H54 (cell line): ENCODE measurements at places on chromosomes 6 and 20.

DNA sequence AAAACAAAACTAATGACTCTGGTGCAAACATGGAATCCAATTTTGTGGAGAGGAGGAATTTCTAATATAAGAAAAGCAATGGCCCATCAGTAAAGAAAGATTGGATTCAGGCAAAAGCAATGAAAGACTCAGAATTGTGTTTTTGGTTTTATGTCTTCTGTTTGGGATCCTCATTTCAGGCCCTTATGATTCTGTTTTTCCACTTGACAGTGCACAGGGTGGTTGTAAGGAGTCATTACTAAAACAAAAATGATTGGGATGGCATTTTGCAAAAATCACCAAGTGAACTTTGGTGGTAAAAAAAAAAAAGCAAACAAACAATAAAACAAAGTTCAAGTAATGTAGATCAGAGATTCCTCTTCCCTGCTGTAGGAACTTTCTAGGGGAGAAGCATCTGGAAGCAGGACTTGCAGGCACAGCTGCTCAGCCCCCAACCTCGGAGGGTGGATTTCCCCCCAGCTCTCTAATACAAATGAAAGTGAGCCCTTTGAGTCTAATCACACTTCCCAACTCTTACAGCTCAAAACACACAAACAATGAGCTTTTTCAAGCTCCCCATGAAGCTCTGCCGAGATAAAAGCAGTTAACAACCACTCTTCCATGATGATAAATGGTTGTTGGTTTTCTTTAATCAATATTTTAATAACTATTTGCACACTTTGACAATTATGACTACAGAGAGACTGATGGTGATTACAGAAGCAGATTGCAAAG lies 177.7 kb downstream of the ZDHHC14 start:
- no peak for DNase-seq

DNA sequence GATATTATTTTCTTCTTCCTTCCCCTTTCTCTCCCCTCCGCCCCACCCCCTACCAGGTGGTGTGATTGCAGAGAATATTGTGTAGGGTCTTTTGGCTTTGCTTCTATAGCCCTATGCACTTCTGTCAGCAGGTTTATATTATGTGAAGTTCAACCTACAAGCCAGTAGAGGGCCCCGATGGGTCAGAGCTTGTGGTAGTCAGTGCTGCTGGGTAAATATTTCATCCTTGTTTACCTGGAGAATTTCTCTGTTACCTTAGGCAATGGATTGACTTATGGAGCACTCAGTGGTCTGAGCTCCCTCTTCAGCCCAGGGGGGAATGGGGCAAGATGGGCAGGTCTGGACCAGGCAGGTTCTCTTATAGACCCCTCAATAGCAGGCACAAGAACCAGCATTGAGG lies 720.9 kb downstream of the GRIK2 start:
- no peak for DNase-seq

- DNase-seq: no peak
Measured at GRCh38 chr6:158009114-158009891, 27.6 kb downstream of the SYNJ2 start.

DNA sequence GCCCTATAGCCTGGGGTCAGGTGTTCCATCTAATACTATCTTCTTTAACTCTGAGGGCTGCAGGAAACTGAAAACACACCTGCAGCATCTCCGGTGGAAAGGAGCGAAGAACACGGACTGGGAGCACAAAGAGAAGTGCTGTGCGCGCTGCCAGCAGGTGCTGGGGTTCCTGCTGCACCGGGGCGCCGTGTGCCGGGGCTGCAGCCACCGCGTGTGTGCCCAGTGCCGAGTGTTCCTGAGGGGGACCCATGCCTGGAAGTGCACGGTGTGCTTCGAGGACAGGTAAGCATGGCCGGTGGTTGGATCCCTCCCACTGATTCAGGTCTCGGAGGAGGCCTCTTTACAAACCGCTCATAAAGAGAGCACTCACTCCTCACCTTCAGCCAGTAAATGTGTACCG lies 15.5 kb downstream of the SYTL3 start:
- DNase-seq: no peak

- no peak for DNase-seq
Measured at GRCh38 chr6:158729906-158730540, 80.2 kb downstream of the SYTL3 start.

GRCh38 chr6:169250660-169251059 lies 3.0 kb downstream of the THBS2 start:
- peak; percentile 81 for DNase-seq

GRCh38 chr6:80440496-80441115 lies 334.1 kb downstream of the BCKDHB start:
- no peak for DNase-seq

GRCh38 chr6:45044510-45045252 lies 283.4 kb upstream of the RUNX2 start:
- DNase-seq: no peak

DNA sequence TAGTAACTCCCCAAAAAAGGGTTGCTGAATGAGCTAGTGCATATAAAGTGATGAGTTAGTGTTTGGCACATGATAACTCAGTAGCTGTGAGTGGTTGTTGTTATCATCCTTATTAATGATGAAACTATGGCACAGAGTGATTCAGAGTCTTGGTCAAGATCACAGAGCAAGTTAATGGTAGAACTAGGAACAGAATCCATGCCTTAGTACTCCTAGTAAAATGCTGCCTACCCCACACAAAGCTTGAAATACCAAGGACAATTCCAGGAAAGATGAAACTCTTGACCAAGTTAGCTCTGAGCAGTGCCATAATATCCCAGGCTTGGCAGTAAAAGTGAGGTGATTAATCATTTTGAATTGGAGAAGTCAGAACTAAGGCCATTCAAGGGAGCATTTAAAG lies 109.1 kb upstream of the ENPP5 start:
- no peak for DNase-seq

- no peak for DNase-seq
Measured at GRCh38 chr6:116406678-116407345, 36.1 kb downstream of the DSE start.

GRCh38 chr20:57678340-57678739 lies 31.5 kb downstream of the PMEPA1 start:
- no peak for DNase-seq

- no peak for DNase-seq
Measured at GRCh38 chr20:40538131-40538530, 150.9 kb downstream of the MAFB start.

DNA sequence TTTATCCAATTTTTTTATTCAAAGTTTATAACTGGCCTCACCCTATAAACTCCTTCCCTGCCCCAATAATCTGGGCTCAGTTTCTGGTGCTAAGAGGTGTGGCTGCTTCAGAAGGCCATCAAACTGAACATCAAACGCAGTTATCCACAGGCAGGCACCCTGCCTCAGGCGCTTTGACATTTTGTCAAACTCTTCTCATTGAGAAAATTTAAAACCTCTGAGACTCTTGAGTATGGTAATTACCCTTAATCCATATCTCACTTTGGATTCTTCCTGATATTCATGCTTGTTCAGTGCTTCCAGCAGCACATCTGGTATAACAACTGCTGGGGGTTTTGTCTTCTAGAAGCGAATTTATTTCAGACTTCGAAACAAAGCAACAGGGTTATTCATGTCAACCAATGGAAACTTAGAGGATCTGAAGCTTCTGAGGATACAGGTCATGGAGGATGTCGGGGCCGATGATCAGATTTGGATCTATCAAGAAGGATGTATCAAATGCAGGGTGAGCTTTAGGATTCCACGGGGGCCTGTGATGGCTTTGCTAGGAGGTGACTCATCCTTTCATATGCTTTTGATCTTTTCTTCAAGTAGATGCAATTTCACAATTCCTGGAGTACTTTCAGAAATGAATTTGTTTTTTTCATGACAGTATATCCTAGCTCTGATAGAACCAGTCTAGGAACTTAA lies 68.2 kb downstream of the RTN4IP1 start:
- no peak for DNase-seq

DNA sequence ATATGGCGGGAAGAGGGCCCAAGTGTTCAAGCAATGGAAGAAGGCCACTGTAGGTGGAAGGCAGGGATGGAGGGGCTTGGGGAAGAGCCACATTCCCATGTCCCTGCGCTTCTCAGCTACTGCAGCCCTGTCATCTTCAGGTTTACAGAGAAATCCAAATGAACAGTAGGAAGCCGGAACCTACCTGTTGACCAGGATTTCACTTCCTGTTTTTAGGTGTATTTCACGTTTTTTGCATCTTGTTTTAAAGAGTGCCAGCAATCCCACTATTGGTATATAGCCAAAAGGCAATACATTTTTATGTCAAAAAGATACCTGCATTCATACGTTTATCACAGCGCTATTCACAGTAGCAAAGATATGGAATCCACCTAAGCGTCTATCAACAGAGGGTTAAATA lies 159.2 kb downstream of the SLC35B3 start:
- no peak for DNase-seq

- DNase-seq: no peak
Measured at GRCh38 chr20:57966620-57967019, 256.8 kb upstream of the PMEPA1 start.

DNA sequence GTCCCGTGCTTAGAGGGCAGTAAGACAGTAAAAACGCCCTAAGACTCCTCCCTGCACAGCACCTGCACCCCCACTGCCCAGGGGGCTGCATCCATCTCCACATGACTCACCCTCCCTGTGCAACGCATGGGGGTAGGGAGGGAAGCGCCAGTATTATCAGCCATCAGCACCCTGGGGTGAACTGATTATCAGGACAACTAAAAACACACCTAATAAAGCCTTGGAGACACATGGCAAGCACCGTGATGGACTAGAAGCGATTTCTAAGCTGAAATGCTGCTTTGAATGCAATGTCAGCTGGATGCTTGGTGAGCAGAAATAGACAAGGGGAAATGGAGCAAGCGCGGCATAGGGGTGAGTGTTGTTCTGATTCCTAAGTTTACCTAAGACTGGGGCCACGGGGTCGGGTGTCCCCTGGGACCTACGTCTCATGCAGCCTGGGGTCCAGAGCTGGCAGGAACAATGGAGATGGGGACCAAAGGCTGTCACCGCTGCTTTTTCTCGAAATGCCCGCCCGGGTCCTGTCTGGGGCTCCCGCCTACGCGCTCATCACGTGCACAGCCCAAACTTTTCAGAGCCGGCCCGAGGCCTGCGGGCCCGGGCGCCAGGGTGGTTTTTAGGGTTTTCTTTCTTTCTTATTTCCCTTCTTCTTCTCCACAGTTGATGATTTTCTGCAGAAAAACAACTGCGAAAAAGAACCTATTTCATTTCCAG lies 702 bp upstream of the TNFAIP3 start:
- DNase-seq: peak; percentile 31

DNA sequence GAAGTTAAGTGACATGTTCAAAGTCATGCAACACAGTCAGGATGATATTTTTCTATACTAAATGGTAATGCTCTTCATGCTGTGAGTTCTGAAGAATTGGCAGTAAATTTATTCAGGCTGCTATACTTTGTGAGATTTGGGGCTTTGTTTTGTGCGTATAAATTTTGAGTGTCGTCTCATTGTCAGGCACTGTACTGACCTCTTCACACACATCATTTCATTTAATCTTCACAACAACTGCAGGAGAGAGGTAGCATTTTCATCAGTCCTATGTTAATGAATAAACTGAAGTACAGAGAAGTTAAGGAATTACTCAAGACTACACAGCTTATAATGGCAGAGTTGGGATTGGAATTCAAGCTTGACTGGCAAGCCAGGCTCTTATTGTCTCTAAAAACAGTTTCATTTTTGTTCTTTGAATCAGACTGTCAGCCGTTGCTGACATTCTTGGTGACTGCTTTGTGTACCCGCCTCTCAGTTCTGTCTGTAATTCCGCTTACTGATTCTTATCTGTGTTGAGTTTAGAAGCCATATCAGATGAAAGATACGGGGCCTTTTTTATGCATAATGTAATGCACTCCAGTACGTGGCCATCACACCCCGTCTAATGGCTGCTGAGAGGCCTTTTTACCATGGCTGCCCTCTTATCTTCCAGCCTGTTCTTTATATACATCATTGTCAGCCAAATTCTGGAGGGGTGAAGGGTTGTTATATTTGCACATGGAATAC lies 274.9 kb downstream of the UTRN start:
- DNase-seq: no peak

DNA sequence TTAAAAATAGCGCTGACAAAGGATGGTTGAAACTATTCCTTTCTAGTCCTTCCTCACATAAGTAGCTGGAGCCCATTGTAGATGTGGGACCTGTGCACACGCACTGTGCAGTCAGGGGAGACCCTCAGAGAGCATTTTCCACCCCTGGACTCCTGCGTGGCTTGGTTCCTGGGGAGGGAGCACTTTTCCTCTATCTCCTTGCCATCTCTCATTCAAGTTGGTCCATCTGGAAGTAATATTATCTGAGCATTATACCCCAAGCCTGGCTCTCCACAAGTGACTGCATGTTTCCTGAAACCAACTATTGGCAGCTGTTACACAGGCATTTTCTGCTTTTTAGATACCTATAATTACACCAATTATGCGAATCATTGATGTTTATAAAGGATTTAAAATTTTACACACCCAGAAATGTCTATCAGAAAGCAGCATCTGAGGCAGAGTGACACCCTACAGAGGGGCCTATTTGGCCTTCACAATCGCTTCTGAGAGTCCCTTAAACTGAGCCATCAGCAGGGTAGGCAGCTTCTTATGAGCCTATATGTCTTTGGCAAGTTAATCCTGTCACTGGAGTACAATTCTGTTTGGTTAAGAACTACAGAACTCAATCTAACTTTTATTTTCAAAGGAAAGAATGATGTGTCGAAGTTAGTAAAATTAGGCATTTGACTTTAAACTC lies 18.7 kb downstream of the SOX4 start:
- DNase-seq: no peak

DNA sequence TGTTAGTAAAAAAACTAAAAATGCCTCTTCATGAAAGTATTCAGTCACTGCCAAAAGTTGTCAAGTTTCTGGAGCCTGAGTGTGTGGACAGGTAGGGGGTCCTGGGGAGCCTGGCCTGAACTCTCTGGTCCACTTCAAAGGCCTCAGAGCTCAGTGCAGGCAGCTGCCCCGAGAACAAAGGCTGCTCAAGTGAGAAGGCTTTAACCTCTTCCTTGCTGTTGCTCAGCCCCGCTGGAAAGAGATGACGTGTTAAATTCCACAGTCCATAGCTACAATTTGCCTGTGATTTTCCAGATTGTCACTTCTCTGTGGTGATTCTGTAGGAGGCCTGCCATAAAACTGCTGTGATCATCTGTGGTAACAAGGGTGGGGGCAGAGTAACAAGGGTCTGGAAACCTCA lies 96.9 kb downstream of the FAM120B start:
- no peak for DNase-seq

GRCh38 chr20:41185013-41185757 lies 47.8 kb downstream of the PLCG1 start:
- no peak for DNase-seq

GRCh38 chr20:35307666-35308653 lies 15.7 kb upstream of the FAM83C start:
- no peak for DNase-seq
